ENCODE measurements at places on chromosomes 16 and 17. TPM values are rescaled to one million over a fixed set of nuclear protein-coding genes. Genes with fewer than 3 reads are reported as not detected.
A peak's percentile ranks its signal among the peaks of the same experiment; 100 is the strongest.

- peak; percentile 35 for DNase-seq
- H3K27ac ChIP-seq, result no peak overlapping the region
- H3K4me1 ChIP-seq, result peaks cover 49% of the 10 kb centered on the region
- H3K4me3 ChIP-seq, result no peak overlapping the region
Observed at GRCh38 chr16:16025214-16025968, 76.0 kb downstream of the ABCC1 start.

- DNase-seq, result no peak
- no peaks in the 10 kb centered on the region for H3K4me1 ChIP-seq
- no peak overlapping the region for H3K4me3 ChIP-seq
- no peak overlapping the region for H3K27ac ChIP-seq
- H3K27me3 ChIP-seq, result no peaks in the 10 kb centered on the region
Observed at GRCh38 chr16:14298374-14299122, 227.4 kb downstream of the MRTFB start.

DNA sequence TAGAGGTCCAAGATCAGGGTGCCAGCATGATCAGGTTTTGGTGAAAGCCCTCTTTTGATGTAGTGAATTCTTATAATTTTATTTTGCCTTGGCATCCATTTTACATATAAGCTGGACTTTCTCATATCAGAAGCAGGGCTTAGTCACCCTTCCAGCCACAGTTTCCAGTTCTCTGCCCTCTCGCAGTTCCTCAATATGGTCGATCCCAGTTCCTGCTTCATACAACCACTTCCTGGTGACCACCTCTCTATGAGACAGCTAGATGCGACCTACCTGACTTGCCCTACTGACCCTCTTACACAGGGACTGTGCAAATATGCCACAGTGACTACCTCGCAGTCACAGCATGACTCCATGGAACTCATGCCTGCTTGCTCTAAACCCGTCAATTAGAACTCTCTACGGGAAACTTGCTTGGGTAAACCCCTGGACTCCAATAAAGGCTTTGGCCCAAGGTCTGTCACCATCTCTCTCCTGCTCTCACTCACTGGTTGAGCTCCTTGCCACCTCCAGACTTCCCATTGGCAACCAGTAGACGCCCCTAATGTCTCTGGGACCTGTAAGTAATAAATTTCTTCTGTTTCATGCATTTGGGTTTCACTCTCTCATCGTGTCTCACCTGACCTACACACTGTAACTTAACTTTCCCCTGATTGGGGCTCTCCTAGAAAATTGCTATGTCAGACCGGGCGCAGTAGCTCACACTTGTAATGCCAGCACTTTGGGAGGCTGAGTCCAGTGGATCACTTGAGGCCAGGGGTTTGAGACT lies 21.4 kb downstream of the CD300LG start:
- H3K4me1 ChIP-seq, result no peaks in the 10 kb centered on the region
- H3K4me3 ChIP-seq, result no peak overlapping the region
- H3K27me3 ChIP-seq, result no peaks in the 10 kb centered on the region
- H3K27ac ChIP-seq, result no peak overlapping the region

GRCh38 chr16:88077328-88078108 lies 126.3 kb downstream of the BANP start:
- no peaks in the 10 kb centered on the region for H3K27me3 ChIP-seq
- H3K4me1 ChIP-seq, result no peaks in the 10 kb centered on the region
- no peak overlapping the region for H3K4me3 ChIP-seq

DNA sequence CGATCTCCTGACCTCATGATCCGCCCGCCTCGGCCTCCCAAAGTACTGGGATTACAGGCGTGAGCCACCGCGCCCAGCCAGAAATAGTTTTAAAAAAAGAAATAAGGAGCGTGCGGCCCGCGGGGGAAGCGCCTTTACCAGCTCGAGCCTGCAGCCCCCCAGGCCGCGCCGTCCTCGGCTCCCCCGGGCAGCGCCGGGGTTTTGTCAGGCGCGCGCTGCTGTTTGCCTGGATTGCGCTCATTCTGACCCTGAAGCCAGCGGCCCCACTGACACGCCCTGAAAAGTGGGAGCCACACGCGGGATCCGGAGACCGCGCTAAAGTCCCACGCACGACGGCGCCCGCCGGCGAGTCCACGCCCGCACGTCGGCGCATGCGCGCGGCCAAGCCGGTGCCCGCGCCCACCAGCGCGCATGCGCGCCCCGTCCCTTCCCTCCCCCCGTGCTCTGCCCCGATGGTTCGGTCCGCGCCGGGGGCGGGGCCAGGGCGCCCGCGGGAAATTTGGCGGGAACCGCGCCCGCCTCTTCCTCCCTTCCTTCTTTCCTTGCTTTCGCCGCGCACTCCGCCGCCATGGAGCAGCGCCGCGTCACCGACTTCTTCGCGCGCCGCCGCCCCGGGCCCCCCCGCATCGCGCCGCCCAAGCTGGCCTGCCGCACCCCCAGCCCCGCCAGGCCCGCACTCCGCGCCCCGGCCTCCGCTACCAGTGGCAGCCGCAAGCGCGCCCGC lies at the start of gene CDT1:
Gene CDT1 (plus strand): TSS at position 526 of the 724 bp plus-strand sequence. CDS start 43 bp downstream, at position 569.
- H3K36me3 ChIP-seq, result no peaks in the 10 kb centered on the region
- DNase-seq, result peak; percentile 53
- peaks cover 14% of the 10 kb centered on the region for H3K4me1 ChIP-seq

Gene NLRC3
- total RNA-seq, result 0.66 TPM

Gene NOG
- 16.2 TPM for total RNA-seq

Gene CIBAR2
- not detected for total RNA-seq
